ENCODE measurements at places on chromosomes 6 and 20.

- no peak for DNase-seq
Measured at GRCh38 chr6:12335717-12336116, 45.6 kb downstream of the EDN1 start.

GRCh38 chr6:75906871-75907270 is 157.8 kb downstream of the MYO6 start:
- DNase-seq, result no peak

DNA sequence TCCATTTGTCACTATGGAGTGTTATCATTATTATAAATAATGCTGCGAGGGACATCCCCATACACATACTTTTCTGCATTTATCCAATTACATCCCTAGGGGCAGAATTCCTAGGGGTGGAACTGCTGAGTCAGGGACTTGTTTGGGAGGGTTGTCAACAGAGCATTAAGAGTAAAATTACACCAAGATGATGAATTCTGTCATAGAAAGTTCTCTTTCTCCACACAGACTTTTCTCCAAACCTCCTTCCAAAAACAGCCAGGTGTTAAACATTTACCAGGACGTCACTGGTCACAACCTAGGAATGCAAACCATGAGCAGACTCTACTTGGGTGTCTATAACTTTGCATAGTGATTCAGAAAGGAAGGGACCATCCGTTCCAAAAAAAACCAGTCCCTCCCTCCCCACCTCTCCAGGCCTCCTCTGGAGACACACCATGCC is 95.5 kb downstream of the PRND start:
- no peak for DNase-seq

- peak; percentile 46 for DNase-seq
Measured at GRCh38 chr6:169723200-169723909, 945 bp downstream of the PHF10 start.

GRCh38 chr20:45833883-45834796 is 541 bp downstream of the SNX21 start:
- peak; percentile 41 for DNase-seq

- DNase-seq, result no peak
Measured at GRCh38 chr6:142887517-142887916, 57.5 kb downstream of the HIVEP2 start.

DNA sequence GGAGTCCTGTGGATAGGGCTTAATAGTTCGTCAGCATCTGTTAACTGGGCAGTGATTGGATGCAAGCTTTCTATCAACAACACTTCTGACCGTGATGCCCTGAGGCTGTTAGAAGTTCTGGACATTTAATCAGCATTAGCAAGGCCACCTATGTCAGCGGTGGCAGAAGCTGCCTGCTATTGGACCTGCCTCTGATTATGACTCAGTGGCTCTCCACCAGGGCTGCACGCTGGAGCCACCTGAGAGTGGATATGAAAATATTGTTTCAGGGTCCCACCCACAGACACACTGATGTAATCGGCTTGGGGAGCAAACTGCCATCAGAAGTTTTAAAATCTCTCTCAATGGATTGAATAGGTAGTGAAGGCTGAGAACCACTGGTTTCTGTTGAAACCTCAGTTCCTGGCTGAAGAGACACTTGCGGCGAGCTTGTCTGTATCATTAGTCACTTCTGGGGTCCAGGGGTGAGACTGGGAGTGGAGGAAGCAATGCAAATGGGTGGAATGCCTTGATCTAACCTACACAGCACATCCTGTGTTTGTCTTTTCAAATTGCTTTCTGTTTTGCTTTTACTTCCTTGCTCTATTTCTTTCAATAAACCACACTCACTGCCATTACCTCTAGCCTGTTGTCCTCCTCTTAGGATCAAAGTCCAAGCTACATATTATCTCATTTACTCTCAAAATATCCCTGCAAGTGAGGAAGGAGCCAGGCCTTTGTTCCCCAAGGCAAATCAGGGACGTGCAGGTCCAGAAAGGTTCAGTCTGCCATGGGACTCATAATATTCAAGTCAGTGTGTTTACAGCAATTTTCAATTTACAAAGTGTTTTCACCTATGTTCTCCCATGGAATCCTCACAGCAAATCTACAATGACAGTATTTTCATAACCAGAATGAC is 4.2 kb downstream of the CLIC5 start:
- peak; percentile 83 for DNase-seq

DNA sequence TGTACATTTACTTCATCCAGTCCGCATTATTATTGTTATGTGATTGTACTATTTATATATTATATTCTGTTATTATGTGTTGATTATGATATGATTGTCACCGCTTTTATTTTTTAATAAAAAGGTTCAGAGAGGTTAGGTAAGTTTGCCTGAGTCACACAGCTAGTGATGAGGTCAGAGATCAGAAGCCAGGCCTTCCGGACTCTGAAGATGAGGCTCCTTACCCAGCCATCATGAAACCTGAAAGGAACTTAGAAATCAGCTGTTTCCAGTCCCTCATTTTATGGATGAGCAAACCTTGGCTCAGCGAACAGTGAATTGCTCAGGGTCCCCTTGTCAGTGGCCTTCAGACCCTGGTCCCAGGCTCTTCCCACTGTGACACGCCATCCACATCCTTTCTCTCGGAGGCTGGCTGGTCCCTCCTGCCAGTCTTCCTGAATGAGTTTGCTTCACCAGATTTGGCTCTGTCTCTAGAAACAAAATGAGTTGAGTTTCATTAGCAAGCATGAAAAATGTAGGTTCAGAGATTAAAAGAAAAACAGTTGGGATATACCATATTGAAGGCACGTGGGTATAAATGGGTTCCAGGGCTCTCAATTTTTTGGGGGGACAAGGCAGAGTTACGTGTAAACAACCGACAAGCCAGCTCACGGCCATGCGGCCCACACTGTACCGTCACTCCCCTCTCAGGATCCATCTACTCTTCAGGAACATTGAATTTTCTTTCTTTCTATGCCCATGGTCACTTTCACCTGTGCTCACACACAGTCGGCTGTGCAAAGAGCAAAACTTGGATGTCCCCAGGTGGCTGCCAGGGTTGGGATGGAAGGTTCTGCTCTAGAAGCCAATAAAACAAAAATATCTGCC is 132.9 kb downstream of the ZDHHC14 start:
- no peak for DNase-seq

DNA sequence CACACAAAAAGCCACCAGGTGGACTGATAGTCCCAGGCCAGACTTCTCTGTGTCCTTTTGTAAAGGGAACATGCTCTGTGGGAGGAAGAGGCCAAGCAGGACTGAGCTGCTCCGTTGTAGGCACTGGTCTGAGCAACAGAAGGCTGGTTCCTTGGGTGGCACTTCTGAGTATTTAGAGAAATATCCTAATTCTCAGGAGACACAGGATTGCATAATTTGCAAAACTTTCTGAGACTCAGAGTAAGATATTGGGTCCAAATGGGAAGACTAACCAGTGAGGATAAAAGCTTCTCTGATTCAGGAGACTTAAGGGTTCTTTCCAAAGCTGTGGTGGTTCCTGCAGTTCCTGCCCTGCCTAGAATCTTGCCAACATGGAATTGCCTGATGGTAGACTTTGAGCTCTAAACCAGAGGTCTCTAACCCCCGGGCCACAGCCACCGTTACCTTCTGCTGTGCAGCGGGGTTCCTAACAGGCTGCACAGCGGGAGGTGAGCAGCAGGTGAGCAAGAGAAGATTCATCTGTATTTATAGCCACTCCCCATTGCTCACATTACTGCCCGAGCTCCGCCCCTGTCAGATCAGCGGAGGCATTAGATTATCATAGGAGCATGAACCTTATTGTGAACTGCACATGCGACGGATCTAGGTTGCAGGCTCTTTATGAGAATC is 107.0 kb downstream of the OLIG3 start:
- no peak for DNase-seq

DNA sequence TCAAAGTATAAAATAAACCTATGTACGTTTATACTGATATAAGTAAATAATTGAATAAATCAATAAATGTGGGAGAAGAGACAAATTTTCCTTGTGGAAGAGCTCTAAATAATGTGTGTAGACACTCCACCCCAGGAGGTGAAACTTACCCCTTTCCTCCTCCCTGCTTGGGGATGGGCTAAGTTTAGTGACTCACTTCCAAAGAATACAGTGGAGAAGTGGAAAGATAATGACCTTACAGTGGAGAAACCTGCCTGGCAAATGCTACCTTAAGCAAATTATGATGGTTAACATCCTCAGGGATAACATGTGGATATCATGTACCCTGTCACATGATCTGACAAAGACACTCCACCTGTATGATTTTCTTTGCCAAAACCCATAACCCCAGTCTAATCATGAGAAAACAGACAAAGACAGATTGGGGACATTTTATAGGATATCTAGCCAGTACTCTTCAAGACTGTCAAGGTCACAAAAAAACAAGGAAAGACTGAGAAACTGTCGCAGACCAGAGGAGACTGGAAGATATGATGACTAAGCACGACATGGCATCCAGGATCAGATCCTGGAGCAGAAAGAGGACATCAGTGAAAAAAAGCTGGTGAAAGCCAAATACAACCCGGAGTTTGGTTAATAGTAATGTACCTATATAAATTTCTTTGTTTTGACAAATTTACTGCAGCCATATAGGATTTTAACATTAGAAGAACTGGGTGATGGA is 195.5 kb upstream of the PRDM1 start:
- no peak for DNase-seq

- no peak for DNase-seq
Measured at GRCh38 chr6:41523915-41524633, 22.1 kb upstream of the FOXP4 start.

DNA sequence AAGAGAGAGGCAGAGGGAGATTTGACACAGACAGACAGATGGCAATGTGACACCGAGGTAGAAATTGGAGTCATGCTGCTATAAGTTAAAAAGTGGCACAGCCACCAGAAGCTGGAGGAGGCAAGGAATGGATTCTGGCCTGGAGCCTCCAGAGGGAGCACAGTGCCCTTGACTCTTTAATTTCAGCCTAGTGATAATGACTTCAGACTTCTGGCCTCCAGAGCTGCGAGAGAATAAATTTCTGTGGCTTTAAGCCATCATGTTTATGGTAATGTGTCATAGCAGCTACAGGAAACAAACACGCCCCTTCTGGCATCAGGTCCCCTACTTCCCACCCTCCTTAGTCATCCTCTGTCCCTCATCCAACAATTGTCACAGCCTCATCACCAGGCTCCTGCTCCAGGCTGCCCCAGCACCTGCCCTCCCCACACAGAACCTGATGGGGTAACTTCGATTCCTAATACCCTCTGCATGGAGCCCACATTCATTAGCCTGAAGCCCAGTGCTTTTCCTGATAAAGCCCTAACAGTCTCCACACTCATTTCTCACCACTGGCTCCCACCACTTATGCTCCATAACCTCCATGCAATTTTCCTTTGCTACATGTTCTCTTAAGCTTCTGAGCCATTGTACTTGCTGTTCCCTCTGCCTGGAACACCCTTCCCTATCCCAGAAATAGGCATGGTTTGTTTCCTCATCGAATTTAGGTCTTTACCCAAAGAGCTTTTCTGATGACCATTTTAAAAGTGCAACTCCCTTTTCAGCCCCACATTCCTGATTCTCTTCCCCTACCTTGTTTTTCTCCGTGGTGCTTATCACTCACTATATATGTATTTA is 69.7 kb upstream of the TOX2 start:
- no peak for DNase-seq

DNA sequence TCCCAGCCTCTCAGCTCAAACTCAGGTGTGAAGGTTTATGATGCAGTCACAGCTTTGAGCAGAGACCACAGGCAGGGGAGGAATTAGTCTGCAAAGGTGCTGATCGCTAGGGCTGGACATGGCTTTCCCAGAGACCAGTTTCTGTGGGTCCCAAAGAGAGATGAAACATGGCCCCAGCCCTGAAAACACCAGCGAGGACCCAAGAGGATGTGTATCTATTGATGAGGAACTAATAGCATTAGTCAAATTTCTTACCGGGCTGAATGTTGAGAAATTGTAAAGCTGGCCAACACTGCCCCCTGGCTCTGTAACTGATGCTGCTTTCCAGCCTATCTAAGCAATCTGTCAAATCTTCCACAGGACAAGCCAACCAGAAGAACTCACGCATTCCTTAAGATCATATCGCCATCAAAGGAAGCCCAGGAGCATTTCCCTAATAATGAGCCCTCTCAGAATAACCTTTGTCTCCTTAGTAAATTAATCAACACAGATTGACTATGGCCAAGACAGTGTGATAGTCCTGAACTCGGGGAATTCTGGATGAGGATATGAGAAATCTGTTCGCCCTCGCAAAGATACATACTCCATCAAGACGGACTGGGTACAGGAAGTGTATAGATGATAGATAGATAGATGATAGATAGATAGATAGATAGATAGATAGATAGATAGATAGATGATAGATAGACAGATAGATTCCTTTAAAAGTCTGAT is 7.8 kb upstream of the ACSS1 start:
- DNase-seq, result peak; percentile 46

DNA sequence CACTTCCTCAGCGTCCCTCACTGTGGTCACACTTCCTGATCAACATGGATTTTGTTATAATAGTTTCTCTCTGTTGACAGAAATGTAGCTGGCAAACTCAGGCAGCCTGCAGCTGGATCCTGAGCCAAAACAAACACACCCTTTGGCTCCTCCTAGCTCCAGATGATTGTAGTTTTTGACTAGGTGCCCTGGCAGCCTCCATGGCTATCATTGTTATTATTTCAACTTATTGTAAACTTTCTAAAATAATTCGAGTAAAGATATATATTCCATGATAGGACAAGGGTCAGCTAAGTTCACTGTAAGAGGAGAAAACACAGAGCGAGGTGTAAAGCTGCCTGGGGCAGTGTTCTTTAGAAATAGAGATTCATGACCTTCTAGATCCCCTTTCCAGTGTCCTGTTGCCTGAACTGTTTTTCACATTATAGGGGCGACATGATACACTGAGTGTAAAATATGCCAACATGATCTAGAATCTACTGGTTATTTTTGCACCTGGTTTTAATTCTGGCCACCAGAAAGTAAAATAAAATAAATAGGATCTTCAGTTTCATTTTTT is 98.2 kb upstream of the HDGFL1 start:
- no peak for DNase-seq

DNA sequence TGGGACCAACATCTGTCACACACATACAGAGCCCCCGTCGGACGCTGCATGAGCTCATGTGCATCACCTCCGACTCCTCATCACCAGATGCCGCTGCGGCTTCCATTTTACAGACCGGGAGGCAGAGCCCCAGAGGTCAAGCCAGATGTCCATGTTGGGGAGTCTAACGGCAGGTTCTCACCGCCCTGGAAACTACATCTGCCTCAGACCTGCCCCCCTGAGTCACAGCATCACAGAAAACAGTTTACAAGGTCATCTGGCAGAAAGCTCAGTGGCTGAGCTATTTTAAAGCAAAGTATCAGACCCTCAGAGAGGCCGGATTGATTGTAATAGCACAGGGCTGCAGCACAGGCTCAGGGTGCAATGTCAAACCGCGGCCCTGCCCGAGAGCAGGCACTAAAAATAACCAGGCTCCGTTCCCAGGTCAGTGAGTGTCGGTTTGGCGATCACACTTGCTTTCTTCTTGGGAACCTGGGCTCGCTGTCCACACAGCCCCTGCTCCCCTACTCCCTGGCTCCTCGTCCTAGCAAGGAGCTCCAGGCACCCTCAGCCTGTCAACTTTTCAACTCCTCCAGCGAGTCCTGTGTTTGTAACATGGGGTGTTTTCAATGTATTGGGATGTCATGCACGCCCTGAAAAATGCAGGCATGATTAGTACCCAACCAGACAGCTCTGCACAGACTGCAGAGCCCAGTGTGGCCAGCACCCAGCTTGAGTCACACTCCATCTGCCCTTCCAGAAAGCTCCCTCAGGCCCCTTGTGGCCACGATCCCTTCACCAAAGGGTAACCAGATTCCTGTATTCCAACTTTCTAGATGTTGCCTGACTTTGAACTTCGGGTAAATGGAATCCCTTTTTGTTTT is 264.5 kb downstream of the CDH4 start:
- DNase-seq, result no peak

- DNase-seq, result no peak
Measured at GRCh38 chr20:17934141-17934862, 34.3 kb downstream of the SNX5 start.
